Activated T-cell treated with anti-CD3 and anti-CD28 coated beads for 48 hours (primary cell): ENCODE measurements at places on chromosomes 5 and 9.

GRCh38 chr5:99247346-99247745 is 318.5 kb upstream of the CHD1 start:
- no peak for DNase-seq

DNA sequence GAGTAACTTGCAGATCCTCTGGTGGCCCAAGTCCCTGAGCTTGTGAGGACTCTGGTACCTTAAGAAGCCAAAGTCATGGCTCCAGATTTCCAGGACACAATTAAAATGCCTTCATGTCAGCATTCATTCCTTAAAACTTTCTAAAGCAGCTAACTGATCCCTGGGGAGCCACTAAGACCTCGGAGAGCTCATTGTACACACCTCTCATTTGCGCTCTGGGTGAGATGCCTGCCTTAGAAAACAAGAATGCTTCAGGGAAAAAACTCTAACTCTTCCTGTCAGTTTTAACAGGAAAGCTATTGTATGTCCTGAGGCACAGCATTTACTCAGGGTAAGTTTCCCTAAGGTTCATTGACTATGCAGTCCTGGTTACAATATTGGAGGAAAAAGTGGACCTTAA is 285.0 kb downstream of the EFNA5 start:
- DNase-seq, result no peak

DNA sequence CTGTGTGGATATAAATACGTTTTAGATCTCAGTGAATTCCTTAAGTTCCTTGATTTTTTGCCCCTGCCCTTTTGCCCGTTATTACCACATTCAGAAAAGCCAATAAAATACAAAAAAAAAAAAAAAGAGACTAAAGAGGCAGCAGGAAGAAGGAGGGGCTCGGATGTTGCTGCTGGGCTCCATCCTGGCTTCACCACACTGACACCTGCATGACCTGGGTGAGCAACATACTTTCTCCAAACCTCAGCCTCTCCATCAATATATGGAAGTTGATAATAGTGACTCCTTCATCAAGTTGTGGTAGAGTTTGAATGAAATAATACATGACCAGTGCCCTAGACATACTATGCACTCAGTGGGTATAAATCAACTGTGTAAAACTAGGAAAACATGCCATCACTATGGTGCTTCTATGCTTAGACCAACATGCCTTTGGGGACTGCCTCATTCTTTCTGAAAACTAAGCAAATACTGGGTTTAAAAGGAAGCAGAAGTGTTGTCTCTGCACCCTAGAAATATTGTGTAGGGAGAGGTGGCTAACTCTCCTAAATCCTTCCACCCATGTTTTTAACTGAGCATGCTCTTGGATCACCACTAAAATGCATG is 243.0 kb downstream of the PIK3R1 start:
- no peak for DNase-seq

DNA sequence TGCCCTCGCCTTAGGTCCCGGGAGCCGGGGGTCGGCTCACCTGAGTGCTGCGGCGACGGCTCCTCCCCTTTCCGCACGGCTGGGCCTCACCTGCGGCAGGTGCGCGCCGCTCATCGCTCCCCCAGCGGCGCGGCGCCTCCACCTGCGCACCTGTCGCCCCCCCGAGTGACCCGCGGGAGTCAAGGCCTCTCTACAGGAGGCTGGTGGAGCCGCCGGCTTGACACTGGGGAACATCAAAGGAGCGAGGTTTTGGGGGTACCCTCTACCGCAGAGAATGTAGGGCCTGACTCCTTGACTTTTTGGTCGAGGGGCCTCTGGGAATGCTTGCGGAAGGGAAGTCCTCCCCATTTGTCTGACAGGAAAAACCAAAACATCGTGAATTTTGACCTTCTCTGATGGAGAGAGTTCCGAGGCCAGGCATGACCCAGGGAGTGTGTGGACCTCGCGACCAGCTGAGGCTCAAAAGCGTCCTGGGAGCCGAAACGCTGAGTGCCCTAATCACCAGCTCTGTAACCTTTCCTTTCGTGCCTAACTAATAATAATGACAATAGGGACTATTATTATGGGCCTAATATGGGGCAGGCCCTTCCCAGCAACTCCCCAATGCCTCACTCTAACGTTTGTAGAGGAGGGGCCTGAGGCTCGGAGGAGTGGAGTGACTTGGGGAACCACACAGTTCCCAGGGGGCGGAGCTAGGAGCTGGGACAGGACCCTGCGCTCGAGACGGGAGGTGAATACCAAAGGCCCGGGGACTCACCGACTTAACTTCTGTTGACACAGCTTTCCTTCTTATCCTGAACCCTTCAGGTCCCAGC is 714 bp upstream of the IER5L start:
- DNase-seq, result no peak
